ENCODE measurements at places on chromosomes 6 and 20.
A peak's percentile ranks its signal among the peaks of the same experiment; 100 is the strongest.

DNA sequence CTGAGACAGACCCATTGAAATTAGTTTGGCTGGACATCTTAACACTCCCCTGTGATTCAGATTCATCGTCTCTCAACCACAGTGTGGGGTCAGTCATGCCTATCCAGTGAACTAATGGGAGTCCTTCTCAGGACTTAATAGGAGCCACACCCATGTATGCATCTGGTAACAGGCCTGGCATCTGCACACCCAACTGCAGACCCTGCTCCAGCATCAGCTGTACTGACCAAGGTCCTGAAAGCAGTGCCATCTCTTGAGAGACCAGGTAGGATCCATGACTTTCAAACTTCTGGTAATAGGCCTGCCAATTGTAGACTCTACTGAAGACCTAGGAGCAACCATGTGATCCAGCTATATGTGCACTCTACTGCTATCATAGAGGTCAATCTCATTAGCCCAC, 363.6 kb upstream of the POU3F2 start:
- DNase-seq, result no peak

DNA sequence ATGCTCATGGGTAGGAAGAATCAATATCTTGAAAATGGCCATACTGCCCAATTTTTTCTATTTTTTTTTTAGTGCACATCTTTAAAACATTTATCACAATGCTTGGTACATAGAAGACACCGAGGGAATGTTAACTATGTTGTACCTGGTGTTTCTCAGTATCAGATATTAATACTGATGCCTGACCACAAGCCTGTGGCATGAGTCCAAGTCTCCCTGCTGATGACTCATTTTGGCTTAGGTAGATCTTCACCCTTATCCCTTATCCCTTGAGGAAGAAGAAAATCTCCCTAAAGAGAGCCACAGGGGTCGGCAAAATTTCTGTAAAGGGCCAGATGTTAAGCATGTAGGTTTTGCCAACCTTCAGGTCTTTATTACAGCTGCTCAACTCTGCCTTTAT, 14.5 kb downstream of the CD109 start:
- DNase-seq, result no peak

- DNase-seq, result no peak
Measured at GRCh38 chr6:45514454-45515230, 136.9 kb upstream of the SUPT3H start.

DNA sequence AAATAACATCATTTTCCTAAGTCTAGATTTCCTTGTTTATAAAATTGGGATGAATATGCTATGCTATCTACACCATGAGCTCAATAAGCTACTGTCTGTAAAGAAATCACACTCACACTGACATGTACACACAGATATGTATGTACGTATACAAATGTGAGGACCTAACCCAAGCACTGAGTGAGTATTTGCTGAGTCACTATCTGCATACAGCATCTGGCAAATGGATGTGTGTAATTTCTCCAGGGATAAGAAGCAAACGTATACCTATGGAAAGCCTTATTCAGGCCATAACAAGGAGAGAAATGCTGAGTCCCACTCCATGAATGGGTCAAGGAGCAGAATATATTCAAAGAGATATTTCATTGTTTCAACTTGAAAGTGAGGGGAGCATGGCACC, 153.9 kb downstream of the LPA start:
- DNase-seq, result no peak

- no peak for DNase-seq
Measured at GRCh38 chr6:90621581-90621980, 34.7 kb upstream of the MAP3K7 start.

- no peak for DNase-seq
Measured at GRCh38 chr6:2086326-2086965, 159.0 kb downstream of the GMDS start.

DNA sequence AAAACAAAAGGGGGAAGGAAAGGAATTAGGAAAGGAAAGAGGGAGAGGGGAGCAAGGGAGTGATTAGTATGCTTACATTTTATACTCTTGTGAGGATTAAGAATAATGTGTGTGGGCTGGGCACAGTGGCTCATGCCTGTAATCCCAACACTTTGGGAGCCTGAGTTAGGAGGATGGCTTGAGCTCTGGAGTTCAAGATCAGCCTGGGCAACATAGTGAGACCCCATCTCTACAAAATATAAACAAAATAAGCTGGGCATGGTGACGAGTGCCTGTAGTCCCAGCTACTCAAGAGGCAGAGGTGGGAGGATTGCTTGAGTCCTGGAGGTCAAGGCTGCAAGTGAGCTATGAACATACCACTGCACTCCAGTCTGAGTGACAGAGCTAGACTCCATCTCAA, 47.0 kb downstream of the SHLD1 start:
- no peak for DNase-seq

DNA sequence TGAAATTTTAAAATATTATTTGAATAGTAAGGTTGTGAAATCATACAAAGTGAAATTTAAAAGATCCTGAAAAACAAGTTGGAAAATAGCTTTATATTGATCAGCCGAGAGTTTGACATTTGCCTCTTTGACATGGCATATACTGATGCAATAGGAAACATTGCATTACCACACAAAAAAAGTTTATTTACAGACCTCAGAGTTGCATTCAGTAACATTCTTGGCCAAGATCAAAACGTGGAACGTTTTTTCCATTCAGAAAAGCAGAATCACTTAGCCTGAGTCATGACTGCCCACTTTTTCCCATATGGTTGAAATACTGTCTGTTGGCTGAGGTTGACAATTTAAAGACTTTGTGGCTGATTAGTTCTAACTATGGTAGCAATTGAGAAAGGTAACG, 55.1 kb upstream of the BACH2 start:
- DNase-seq, result no peak

DNA sequence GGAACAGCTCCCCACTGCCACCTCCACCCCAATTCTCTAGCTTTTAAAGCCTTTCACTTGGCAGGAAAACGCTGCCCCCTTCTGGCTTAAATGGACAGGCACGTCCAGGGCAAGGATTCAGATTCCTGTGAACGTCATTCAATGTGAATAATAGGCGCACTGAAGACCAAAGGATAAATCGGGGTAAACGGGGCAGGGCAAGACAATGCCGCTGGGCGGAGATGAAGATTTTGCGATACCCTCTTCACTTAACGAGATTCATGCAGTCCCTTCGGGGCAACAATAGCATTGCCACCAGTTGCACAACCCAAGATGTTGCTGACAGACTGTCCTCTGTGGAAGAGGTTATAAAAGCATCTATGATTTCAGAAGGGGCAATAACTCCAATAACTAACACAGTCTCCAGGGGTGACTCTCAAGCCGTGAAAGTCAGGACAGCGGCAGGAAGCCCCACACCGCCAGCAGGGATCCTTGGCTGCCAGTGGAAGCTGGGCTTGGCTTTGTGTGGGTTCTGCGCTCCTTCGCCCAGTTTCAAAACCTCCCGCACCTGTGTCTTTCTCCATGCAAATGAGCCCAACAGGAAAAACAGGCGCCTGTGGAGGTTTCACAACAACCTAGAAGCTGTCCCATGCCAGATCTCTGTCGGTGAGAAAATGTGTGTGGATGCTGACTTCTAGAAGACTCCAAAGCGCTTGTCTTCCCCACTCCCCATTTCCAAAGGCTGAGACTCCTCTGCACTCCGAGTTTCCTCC, 291.8 kb downstream of the BMP7 start:
- DNase-seq, result peak; percentile 27

DNA sequence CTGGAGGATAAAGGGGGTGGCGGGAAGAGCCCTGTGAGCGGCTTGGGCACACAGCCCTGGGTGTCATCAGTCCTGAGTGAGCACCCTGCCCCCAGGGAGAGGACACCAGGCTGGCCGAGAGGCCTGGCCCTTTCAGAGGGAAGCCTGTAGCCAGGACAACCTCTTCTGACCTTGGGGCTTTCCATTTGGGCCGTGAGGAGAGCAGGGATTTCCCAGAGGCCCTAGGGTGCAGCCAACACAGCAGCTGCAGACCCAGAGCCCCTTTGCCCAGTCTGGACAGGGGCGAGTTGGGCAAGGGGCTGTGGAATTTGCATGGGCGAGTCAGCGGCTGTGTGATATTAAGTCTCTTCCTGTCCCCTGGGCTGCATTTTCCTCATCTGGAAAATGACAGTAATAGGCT, 6.3 kb downstream of the MAP1LC3A start:
- DNase-seq, result no peak

DNA sequence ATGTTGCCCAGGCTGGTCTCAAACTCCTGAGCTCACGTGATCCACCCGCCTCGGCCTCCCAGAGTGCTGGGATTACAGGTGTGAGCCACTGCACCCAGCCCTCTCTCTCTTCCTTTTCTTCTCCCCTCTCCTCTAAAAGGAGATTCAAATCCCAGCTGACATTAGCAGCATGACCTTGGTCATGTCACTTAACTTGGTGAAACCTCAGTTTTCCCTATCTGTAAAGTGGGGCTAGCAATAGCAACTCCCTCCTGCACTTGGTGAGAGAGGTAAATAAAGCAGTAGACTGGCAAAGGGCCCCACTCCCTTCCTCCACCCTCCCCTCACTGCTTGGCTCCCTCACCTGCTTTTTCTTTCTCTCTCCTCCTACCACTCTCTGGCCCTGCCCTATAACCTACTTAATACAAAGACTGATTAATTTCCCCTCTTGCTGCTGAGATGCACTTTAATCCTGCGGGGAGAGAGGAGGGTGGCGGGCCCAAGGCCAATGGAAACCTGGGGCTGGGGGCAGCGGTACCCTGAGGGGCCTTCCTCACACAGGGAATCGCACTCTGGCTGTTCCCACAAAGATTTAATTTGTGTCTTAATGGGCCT, 54.2 kb upstream of the ZFAND3 start:
- no peak for DNase-seq

GRCh38 chr6:80142586-80142985, 36.1 kb downstream of the BCKDHB start:
- no peak for DNase-seq

- DNase-seq, result no peak
Measured at GRCh38 chr6:116969211-116969863, 92.3 kb downstream of the RFX6 start.

DNA sequence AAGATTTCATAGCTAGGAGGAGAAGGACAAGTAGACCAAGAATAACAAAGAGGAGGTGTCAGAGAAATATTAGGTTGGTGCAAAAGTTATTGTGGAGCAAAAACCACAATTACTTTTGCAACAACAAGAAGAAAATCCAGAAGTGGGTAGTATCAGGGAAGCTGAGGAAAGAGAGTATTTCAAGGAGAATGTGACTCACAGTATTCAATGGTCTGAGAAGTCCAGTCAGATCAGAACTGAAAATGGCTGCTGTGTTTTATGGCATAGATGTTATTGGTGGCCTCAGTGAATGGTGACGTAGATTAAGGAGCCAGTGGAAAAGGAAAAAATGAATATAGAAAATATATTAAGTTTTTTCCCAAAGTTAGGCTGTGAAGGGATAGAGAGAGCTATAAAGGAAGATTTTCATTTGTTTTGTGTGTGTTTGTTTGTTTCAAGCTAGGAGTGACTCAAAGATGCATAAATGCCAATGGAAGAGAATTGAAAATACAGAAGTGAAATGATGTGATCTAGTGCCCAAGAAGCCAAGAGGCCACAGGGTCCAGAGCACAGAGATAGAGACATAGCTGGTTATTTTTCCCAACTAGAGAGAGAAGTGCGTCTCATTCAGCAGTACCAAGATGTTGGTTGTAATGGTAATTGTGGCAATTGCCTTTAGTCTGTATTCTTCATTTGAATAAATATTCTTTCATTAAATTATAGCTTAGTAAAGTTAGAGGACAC, 112.8 kb downstream of the ADTRP start:
- no peak for DNase-seq

DNA sequence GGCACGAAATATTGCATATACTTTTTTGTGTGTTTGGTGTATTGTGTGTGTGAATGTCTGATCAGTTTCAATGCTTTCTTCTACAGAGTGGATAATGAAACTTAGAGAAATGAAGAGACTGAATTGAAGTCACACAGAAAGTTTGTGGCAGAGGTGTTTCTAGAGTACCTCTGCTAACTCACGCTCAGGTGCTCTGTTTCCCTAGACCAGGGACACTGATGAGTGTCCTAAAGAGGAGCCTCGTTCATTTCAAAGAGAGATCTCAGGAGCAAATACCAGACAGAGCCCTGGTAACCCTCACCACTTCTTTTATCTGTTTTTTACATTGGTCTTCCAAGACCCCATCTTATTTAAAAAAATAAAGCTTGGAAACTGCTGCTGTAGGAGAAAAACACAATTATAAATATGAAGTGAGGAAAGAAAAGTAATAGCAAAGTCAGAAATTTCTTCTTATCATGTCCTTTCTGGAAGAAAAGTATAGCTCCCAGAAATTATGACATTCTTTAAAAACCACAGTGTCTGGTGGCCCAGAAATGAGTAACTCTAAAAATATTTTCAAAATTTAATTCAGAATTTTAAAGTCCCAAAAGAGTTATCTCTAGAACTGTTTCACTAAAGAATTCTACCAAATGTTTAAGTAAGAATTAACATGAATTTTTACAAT, 720.6 kb downstream of the RFPL4B start:
- no peak for DNase-seq

GRCh38 chr20:46004889-46005473, 3.7 kb upstream of the MMP9 start:
- no peak for DNase-seq

GRCh38 chr6:4059115-4059777, 19.7 kb downstream of the FAM217A start:
- no peak for DNase-seq

DNA sequence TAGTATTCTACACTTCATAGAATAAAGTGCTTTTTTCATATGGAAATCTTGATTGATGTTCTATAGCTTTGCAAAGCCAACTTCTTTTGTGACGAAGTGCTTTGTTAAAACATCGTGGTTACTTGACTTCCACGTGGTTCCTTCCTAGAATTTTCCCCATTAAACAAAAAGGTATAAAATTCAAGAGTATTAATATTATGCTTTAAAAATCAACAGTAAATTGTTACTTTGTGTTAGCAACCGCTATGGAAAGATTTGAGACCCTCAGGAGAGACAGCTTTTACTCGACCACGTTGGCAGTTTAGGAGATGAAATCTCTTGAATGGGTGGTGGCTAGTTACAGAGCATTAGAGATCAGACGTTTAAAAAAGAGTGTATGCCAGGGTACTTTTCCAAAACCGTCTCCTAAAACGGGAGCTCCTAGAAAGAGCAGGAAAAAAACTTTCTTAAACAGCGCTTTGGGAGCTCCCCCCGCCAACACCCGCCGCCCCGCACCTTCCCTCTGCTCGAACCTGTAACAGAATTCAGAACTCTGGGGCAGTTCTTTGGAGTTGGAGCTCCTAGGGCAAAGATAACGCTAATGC, 920 bp downstream of the GJA1 start:
- peak; percentile 35 for DNase-seq

GRCh38 chr6:4139272-4139671, 3.9 kb upstream of the ECI2 start:
- no peak for DNase-seq

DNA sequence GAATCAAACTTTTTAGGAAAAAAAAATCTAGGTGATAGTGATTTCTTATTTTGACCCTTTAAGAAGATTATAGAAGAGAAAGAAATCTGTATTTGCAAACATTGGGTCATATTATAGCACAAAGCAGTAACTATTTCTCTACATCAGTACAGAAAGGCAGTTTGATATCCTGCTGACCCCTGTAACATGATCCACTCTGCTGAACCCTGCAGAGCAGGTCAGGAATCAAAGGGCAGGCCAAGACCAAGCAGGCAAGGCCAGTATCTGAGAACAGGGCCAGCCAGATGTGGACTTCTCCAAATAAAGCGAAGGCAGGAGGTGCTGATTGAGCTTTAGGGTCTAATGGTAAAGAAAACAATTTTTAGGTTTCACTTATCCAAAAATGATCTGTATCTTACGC, 239.4 kb downstream of the PTPRK start:
- no peak for DNase-seq

All from right renal cortex interstitium (tissue), 3 donors.